AG04449 (cell line): ENCODE measurements at places on chromosomes 3 and 15.

GRCh38 chr3:71042759-71043158 lies 540.8 kb downstream of the FOXP1 start:
- no peak for DNase-seq

DNA sequence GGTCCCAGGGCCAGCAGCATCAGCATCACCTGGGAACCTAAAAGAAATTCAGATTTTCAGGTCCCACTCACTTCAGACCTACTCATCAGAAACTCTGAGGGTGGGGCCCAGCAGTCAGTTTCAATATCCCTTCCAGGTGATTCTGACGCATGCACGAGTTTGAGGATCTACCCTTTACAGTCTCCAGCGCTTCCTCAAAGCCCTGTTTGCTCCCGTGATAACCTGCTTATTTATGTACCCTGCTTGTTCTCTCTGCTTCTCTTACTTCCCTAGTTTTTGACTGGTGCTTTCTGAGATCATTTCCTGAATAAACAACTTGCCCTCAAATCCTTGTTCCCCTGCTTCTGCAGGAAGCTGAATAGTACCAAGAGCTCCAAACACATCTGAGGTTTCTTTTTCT lies 245.3 kb downstream of the ZNF621 start:
- DNase-seq, result no peak

DNA sequence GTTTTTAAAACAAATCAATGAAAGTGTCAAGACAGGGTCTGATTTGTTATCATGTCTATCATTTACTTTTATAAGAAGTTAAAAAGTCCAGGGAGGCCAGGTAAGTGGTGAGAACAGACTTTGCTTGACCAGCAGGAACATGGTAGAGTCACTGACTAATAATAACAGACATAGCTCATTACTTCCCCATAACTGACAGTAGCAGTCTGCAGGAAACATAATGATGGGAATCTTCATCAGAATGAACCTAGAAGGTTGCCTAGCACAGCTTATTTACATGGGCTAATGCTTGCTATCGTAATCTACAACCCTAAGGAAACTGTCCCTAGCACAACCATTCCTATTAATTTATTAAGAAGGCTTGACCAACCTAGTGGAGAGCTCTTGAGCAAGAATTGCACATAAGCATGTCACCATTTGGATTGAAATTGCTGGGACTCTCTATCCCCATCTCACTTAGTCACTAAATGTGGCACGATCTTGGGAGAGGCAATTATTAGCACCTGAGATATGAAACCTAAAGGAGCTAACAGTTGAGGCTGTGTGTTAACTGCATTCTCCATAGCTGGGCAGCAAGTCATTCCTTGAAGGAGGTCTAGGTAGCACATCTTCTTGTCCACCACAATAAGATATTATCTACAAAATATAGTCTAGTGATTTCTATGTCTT lies 139.6 kb upstream of the ZBTB20 start:
- DNase-seq, result no peak

- no peak for DNase-seq
Measured at GRCh38 chr3:188974856-188975599, 196.7 kb upstream of the TPRG1 start.

DNA sequence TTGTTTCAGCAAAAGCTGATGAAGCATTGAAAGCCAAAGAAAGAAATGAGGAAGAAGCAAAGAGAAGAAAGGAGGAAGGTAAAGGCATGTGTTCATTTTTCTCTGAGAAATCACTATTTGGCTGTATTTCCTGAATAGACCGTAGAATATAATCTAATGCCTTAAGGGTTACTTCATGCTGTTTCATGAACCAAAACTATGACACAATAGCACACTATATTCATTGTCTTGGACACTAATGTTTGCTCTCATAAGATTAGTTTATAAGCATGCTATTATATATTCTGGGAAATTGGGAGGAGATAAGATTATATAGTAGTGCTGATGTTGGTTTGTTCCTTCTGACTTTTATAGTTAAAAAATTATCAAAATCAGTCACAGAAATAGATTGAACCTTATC lies 110.1 kb upstream of the MLF1 start:
- no peak for DNase-seq

- no peak for DNase-seq
Measured at GRCh38 chr3:38049358-38050126, 10.5 kb downstream of the DLEC1 start.

GRCh38 chr3:20316238-20316637 lies 130.2 kb upstream of the SGO1 start:
- DNase-seq, result no peak

DNA sequence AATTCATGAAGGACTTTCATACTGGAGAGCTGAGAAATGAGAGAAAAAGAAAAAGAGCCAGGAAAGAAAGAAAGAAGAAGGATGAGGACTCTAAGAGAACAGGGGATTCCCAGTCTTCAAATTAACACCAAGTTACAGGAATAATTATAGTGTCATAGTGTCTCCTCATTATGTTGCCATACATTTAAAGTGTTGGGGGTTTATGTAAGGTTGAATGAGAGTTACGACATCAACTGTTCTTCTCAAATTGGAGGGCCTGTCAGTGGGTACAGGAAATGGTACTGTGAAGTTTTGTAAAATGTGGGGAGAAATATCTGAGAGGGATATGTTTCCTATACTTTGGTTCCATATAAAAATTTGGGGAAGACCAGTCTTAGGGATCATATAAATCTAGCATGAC lies 12.3 kb upstream of the CD200 start:
- DNase-seq, result no peak

GRCh38 chr3:42535981-42536784 lies 33.7 kb downstream of the VIPR1 start:
- no peak for DNase-seq

DNA sequence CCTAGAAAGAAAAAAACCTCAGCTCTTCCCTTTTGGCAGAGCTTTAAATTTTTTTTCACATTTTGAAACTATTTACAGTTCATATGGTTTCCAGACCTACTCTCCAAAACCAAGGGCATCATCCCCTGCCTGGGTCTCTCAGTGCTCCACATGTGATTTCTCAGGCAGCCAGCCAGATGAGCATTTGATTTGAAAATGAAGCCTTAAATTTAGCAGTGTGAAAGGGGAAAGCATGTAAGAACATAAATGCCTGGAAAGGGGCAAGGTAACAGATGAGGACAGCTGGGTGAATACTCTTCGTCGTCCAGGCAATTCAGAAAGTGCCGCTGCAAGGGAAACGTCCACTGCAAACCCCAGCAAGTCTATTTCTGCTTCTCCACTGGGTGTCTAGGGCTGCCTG lies 94.8 kb downstream of the ATP8B4 start:
- no peak for DNase-seq

DNA sequence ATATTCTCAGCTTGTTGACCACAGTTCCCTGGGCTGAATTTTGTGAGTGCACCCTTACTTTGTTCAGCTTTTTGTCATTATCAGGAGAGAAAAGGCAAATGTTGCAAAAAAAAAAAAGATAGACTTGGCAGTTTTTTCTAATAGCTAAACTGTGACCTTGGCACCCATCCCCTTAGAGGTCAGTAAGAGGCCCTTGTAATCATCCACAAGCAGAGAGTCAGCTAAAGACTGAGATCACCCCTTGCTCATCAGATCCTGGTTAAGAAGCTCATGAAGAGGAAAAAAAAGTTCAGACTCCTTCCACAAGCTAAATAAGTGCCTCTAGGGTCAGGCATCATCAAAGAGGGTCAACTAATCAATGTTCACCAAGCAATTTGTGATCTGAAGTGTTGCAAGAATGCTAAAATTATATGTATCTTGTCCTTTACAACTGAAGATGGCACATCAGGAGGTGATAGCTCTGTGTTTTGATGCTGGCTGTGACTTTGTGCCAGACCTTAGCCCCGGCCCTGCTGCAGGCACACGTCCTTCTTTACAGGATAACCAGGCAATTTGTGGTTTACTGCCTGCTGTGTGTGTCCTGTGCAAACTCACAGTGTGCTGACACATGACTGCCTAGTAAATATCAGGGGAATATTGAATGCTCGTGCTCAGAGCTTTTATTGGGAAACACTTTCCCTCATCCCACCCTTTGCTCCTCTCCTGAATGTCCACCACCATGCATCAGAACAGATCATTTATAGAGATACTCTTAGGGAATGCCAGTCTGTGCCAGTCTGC lies 262.9 kb downstream of the IL5RA start:
- no peak for DNase-seq

DNA sequence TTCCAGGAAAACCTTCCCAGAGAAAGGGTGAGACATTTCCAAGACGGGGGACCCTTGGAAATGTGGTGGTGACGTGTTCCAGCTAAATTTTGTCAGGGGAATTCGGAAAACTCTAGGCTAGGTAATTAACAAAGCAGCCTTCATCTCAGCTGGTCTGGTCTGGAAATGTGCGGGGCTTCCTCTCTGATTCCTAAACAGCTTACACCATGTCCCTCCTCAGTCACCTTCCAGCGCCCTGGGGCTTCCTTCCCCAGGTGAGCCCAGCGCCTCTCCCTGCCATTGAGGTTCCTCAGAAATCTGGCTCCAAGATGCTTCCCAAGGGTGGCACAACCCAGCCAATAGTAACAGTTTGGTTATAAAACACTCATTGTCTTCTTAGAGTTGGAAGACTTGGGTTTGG lies 571 bp downstream of the ACAD9 start:
- DNase-seq, result no peak

DNA sequence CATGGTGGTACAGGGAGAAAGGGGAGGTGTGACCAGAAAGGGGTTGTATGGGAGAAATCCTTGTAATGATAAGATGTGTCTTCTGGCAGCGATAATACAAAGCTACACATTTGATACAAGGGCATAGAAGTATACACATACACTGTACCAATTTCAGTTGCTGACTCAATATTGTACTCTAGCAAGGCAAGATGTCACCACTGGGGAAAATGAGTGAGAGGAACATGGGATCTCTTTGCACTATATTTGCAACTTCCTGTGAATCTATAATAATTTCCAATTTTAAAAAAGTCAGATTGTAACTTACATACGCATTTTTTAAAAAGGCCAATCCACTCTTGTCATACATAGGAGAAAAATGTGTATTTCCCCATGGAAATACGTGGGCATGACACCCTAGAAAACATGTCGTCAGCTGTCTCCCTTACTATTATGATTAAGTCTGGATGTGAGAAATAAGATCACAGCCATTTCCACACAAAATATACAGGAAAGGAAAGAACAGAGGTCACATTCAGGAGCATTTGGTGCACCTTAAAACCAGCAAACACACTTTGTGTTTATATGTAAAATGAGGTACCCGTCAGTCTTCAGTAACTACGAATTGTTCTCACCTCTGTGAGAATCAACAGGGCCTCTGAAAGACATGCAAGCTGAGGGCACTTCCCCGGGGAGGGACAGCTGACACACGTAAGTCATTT lies 22.9 kb downstream of the PRR23E start:
- DNase-seq, result no peak

DNA sequence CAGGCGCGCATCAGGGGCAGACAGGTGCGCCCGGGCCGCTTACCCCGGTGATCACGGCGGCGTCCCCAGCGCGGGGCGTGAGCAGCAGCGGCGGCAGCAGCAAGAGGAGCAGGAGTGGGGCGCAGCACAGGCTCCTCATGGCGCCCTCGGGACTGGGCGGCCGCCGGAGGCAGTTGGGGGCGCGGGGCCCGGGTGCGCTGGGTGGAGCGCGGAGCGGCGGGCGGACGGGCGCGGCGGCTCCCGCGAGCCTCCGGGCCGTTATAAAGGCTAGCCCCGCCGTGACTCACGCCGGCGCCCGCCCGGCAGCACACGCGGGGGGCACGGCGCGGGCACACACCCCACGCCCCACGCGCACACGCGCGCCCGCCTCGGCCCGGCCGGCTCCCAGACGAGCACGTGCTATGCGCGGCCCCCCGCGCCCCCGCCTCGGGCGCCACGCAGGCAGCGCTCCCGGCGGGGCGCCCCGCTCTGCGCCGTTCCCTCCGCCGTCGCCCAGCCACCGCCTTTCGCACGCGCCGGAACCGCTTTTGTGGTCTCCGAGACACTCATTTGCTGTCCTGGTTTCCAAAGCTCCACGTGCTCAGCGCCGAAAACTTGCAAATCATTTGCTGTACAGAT lies at the start of gene PROK2:
TSS of gene PROK2 (minus strand) at position 235 of the 618 bp plus-strand sequence. CDS start at position 139, 96 bp downstream.
- no peak for DNase-seq

- DNase-seq, result no peak
Measured at GRCh38 chr3:158776531-158776930, 25.3 kb upstream of the MFSD1 start.

DNA sequence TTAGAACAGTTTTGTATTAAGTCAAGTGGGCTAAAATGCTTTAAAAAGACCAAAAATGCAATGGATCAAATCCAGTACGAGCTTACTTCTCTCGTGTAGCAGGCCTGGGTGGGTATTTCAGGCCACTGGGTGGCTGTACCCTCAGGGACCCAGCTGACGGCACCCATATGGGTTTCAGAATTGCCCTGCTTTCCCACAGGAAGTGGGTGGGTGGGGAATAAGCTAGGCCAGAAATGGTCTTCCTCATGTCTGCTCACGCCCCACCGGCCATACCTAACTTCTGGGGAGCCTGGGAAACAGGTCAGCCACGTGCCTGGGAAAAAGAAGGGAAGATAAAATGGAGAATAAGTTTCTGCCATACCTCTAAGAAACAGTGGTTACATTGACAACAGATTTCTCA lies 20.3 kb downstream of the GPR160 start:
- DNase-seq, result no peak
